Stimulated activated CD8-positive, alpha-beta memory T cell treated with anti-CD3 and anti-CD28 coated beads, Interleukin-4, amount 100 ng/mL, for 1 hour (primary cell): ENCODE measurements at places on chromosomes 1 and 21.

DNA sequence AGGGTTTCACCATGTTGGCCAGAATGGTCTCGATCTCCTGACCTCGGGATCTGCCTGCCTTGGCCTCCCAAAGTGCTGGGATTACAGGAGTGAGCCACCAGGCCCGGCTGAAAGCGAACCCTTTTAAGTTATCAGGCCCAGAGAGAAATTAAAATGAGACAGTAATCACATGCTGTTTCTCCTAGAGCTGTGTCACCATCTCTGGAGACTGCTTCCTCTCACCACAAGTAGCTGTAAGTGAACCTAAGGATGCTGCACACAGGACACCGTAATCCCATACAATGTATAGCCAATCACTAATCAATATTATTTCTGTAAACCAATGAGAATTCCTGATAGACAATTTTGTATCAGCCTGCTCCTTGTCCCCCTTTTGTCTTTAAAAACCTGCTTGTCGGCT is 5.7 kb upstream of the CSTB start:
- no peak for DNase-seq

DNA sequence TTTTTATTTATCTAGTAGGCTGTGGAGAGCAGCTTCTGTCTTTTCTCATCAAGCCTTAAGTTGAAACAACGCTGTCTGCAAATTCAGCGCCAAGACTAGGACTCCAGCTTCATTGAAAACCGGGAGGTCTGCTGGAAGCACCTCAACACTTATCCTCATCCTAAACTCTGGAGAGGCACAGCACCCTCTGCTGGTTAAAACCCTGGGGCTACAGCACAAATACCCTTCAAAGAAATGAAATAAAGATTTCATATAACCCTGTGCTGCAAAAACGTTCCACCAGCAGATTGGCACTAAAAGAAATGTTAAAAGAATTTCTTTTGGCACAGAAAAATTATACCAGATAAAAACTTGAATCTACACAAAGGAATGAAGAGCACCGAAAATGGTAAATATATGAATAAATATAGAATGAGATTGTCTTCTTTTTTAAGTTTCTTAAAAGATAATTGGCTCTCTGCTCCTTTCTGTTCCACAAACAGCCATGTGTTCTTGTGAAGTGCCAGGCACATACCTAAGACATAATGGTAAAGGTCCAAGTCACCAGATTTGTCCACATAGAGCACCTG is 227.7 kb upstream of the SAMSN1 start:
- DNase-seq = peak; percentile 19

GRCh38 chr1:178962853-178963711 is 62.6 kb upstream of the FAM20B start:
- DNase-seq = no peak

- DNase-seq = no peak
Measured at GRCh38 chr1:46447499-46448108, 42.0 kb upstream of the DMBX1 start.

DNA sequence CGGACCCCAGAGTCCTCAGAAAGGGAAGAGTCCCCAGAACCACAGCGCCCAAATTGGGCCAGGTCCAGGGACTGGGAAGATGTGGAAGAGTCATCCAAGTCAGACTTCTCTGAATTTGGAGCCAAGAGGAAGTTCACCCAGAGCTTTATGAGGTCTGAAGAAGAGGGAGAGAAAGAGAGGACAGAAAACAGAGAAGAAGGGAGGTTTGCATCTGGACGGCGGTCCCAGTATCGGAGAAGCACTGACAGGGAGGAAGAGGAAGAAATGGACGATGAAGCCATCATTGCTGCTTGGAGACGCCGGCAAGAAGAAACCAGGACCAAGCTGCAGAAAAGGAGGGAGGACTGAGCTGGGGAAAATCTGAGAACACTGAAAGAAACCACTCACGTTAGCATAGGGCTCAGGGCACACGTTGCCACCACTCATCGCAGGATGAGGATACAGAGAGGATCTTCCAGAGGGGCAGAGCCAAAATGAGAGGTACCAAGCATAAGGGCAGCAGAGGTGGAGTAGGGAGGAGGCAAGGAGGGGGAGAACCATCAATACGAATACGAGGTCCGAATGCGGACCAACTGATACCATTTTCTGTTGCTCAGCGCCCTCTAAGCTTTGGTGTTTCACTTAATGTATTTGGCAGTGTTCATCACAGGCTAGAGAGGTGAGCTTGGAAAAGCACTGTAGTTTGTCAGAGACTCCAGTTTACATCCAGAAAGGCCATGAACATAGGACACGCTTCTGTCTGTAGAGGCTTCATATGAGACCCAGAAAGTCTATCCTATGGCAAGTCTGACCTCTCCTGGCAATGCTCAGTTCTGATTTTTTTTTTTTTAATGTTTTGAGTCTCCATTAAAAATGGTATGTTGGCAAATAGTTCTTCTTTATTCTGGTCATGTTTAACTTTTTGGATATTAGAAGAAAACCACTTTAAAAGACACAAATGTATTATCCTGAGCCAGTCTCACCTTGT is 34.7 kb downstream of the STYXL2 start:
- DNase-seq = no peak

GRCh38 chr21:34513129-34513675 is 1.2 kb upstream of the KCNE1 start:
- DNase-seq = no peak

DNA sequence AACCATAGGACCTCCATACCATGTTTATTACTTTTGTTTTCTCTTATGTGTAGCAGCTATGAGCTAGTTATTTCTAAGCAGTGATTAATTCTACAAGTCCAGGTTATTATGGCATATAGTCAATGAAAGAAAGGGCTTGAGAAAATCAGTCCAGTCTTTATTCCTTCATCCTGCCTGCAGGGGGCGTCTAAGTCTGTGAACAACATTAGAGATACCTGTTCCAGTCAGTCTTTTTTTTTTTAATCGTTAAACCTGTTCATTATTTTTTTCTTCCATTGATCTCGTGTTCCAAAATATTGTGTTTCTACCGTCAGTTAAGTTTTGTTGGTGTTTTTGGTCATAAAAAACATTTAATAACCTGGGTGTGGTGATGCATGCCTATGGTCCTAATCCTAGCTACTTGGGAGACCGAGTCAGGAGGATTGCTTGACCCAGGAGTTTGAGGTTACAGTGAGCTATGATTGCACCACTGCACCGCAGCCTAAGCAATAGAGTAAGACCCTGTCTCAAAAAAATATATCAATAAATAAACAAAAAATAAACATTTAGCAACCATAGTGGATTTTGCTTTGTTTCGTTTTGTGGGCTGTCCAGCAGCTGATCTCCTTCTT is 29.4 kb upstream of the CD2 start:
- peak; percentile 66 for DNase-seq

DNA sequence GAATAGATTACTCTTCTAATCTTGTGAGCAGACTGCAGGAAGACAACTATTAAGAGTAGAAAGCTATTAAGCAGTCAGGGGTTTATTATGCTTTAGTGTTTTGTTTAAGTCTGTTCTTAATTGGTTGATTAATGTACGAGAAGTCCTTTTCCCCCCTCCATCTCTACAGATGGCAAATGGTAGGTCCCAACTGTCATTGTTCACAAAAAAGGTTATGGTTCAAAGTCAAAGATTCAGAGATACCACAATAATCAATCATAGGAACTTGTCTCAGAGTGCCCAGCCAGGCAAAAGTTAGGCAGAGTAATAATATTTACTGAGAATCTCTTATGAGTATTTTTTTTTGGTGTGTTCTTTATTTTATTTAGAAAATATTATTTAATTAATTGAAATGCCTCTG is 26.8 kb downstream of the NFIA start:
- DNase-seq = no peak

GRCh38 chr1:186454981-186455380 is 5.9 kb downstream of the PDC start:
- no peak for DNase-seq

DNA sequence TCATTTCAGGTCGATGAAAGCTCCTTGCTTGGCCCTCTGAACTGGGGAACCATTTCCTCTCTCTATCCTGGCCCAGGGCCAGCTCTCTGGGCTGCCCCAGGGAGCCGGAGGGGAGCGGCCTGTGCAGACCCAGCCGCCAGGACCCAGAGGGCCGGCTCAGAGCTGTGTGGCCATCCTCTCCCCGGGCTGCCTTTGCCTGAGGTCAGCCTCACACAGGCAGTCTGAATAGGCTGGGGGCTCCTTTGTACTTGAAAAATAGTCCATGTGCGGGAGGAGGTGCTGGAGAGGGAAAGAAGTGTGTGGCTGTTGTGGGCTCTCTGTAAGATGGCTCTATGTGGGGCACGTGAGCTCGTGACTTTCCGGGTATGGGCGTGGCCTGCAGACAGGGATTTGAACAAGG is 275.1 kb upstream of the VAMP3 start:
- DNase-seq = no peak

- DNase-seq = no peak
Measured at GRCh38 chr21:37532868-37533780, 166.6 kb downstream of the DYRK1A start.

GRCh38 chr1:245432228-245432875 is 277.6 kb downstream of the KIF26B start:
- DNase-seq = no peak

GRCh38 chr21:24420689-24421088 is 1186.6 kb downstream of the MRPL39 start:
- no peak for DNase-seq

- no peak for DNase-seq
Measured at GRCh38 chr1:39958403-39959200, 3.7 kb downstream of the MFSD2A start.

- no peak for DNase-seq
Measured at GRCh38 chr1:173562813-173563212, 40.1 kb downstream of the SLC9C2 start.

DNA sequence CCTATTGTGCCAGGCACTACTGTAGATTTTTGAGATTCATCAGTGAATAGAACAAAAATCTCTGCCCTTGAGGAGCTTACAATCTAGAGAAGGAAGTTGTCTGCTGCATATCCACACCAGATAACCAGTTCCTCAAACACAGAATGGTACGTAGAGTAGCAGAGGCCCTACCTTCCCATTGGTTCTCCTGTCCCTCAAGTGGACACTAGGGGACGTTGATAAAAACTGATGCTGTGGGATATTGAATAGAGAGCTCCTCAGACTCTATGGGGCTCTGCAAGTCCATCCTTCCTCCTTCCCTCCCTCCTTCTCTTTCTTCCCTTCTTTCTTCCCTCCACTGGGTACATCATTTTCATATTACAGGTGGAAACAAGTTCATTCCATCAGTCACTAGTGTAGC is 371.3 kb downstream of the PBX1 start:
- DNase-seq = no peak

- DNase-seq = no peak
Measured at GRCh38 chr1:228371741-228372182, 34.9 kb downstream of the TRIM11 start.

DNA sequence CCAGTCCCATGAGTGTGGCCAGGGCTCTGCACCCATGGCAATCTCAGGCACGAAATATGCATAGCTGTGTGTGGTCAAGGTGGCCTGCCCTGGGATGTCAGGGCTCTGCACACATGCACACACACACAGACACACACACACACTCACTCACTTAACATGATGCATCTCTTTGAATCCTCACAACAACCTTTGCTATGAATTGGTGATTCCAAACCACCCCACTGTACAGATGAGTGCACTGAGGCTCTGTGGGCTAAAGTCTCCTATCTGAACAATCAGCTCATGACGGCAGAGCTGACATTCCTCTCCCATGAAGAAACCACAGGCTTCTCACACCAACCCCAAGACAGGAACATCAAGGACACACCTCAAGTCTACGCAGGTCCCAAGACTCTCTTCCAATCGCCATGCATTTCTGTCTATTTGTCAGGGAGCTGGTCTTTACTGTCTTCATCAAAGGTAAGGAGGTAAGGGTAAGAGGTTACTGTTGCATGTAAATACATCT is 131.6 kb downstream of the ETS2 start:
- DNase-seq = no peak

GRCh38 chr1:172513479-172513878 is 19.5 kb upstream of the SUCO start:
- no peak for DNase-seq

DNA sequence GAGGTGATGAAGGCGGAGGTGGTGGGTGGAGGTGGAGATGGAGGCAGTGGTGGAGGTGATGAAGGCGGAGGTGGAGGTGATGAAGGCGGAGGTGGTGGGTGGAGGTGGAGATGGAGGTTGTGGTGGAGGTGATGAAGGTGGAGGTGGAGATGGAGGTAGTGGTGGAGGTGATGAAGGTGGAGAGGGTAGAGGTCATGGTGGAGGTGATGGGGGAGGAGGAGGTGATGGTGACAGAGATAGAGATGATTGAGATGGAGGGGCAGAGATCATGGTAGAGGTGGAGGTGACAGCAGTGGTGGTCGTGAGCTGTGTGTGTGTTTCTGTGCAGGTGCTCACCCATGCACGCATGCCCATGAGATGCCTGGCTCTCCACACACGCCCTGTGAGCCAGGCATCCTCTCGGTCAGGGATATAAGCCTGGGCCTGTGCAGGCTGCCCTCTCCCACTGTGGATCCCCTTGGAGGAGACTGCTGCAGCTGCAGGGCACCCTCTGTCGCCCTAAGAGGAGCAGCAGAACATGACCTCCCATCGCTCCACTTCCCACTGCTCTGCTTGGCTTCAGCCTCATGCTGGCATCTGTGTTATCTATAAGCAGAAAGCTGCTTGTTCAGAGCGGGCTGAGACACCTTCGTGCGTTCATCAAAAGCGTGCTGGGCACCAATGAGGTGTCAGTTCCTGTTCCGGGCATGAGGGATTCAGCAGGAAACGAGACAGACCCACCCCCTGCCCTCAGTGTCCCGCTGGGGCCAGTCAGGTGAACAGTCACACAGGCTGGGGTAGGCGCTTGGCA is 20.5 kb upstream of the NPHP4 start:
- DNase-seq = no peak

DNA sequence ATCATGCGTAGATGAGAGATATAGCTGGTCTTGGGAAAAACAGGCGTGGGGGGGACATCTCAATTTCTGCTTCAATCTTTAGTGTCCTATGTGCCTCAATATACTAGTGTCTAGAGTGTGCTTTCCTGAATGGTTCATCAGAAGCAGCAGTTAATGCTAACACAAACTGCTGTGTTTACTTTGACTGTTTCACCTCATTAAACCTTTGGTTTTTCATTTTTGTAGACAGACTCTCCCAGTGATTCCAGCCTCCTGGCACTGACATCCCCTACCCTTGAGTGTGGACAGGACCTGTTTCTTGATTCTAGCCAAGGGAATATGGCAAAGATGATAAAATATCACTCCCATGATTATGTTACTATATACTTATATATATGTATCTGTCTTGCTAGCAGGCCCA is 37.6 kb downstream of the ZYG11A start:
- no peak for DNase-seq
